ENCODE measurements at places on chromosomes 5 and 9.

DNA sequence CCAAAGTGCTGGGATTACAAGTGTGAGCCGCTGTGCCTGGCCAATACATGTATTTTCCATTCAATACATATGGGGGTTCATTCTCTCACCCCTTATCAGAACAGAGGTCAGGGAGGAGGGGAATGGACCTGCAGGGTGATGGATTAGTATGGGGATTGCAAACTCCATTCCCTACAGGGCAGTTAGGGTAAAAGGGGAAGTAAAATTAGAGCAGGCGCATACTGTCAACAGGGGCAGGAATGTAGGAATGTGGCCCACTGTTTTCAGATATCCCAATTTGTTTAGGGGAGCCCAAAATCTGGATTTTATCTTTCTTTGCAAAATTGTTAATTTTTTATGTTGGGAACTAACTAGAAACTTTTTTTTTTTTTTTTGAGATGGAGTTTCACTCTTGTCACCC, 46.4 kb upstream of the SLC44A1 start:
- no peak for DNase-seq

- DNase-seq: peak; percentile 89
These were observed 1.4 kb upstream of the SMIM27 start for GRCh38 chr9:32550562-32551275.

GRCh38 chr5:154756009-154756867, 1.1 kb downstream of the LARP1 start:
- no peak for DNase-seq

GRCh38 chr5:59132131-59132530, 549.3 kb downstream of the RAB3C start:
- no peak for DNase-seq

- no peak for DNase-seq
These were observed 54.9 kb upstream of the SAP30L start for GRCh38 chr5:154390746-154391359.

- peak; percentile 62 for DNase-seq
These were observed 30.0 kb upstream of the STOM start for GRCh38 chr9:121399883-121400607.
